ENCODE measurements at places on chromosomes 3 and 15.

DNA sequence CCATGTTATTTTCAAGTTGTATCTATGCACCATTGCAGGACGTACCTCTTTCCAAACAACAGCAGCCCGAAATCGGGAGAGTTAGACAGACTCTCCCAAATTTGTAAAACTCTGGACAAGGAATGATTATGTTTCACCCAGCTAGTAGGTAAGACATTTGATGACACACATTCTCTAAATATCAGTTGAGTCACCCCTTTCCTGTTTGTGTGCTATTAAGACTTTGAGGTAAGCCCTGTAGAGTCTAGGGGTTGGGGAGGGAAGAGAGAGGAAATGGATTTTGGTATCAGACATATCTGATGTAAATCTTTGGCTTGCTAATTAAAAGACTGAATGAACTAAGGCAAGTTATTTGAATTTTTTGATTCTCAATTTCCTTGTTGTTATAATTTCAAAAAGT is 999.0 kb downstream of the TUSC7 start:
- DNase-seq, result no peak

DNA sequence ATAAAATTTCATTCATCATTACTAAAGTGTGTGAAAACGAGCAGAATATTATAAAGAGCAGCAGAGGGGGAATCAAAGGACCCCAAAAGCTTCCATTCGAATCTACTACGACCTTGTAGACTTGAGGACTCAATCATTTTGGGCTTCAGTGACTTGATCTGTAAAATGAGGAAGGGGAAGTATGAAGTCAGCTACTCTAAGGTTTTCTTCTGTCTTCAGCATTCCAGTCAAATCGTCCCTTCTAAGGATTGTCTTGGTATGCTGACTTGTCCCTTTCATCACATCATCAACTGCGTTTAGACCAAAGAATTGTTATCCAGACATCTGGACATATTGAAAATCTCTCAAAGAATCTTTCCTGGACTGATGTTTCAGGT is 44.8 kb downstream of the PLD1 start:
- no peak for DNase-seq

GRCh38 chr3:25576831-25577454 is 87.8 kb downstream of the TOP2B start:
- DNase-seq, result no peak

DNA sequence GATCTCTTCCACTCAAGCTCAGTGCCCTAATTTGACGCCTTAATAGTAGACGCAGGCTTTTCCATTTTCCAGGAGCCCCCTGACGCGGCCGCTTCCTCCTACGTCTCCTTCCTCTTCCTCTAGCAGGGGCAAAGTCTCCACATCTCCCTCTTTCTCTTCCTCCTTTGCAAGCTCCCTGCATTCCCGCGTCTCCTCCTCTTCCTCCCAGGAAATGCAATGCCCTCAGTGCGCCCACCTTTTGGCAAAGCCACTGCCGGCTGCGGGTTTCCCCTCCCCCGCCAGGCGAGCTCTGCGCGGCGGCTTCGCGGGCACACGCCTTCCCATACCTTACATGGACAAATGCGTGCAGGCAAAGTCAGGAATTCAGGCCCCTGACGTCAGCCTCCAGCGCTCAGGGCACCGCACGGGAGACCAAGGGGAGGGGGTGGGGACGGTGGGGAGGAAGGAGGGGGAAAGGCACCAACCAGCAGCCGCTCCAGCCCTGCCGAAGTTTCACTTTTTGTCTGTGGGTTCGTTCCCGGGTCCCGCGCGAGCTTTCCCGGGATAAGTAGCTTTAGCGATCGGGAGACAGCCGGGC is 432 bp upstream of the LPP start:
- peak; percentile 40 for DNase-seq

DNA sequence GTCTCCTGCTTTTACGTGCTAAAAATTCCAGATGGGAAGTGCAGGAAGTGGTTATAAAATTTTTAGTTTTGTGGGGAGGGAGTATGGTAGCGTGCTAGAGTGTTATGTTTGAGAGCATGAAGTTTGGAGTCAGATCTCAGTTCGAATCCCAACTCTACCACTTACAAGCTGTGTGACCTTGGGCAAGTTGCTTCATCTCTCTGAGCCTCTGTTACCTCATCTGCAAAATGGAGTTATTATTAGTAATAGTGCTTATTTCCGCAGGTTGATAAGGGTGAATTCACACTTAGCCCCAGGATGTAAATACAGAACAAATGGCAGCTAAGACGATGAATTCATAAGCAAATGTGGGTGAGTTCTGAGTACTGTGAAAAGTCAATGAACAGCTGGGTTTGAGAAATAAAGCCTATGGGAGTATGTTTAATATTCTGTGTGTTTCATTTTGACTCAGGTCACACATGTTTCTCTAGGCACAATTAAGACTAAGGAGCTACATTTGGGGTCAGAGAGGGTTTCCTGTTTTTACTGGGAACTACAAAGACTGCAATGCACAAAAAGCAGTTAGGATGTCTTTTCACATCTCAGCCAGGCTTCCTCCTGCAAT is 73.1 kb upstream of the FEZF2 start:
- no peak for DNase-seq

DNA sequence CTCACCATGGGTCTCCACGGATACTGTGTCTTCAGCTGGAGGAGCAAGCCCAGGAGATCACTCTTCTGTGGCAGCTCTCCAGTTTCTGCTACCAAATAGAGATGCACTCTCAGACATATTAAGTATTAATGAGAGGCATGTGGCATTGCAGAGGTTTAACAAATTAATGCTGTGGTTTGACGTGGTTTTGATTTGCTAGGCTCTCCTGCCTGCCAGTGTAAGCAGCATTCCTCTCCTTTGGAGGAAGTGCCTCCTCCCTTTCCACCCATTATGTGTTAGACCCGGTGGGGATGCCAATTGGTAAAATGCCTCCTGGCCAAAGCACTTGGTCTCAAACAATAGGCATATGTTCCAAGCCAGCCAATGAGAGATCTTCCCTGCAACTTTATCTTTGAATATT is 124.8 kb downstream of the MYLK start:
- DNase-seq, result no peak

DNA sequence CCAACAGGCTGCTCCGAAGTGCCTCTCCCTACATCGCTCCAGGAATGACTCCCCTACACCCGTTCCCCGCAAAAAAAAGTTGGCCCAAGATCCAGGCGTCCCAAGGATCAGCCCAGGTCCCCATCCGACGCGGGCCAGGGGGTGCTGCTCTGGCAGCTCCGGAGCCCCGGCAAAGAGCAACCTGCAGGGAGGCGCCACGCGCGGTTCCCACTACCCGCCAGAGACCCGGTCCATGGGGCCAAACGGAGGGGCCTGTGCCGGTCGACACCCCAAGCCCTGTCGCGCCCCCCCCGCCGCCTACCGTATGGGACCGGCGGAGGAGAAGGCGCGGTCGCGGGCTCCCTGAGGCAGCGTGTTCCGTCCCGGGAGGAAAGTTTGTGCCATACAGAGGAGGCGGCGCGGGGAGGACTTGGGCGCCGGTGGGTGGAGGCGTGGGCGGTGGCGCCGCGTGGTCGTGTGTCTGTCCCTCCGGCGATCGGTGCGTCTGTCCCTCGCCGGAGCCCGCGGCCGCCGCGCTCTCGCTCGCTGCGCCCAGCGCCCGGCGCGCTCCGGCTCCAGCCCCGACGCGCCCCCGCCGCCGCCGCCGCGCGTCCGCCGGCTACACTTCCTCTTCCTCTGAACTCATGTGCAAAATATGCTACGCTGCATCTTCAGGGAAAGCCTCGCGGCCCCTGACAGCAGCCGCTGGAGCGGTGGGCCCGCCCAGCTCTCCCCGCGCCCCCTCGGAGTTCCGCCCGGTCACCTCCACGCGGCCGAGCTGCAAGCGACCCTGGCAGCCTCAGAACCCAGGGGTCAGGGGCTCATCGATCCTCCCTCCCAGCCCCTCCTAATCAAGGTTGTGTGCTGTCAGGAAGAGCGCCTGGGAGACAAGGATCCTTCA is at the start of gene RFTN1:
Gene RFTN1 (minus strand): TSS at position 559 of the 880 bp plus-strand sequence. CDS start 19,830 bp downstream, outside the sequence.
- peak; percentile 56 for DNase-seq

DNA sequence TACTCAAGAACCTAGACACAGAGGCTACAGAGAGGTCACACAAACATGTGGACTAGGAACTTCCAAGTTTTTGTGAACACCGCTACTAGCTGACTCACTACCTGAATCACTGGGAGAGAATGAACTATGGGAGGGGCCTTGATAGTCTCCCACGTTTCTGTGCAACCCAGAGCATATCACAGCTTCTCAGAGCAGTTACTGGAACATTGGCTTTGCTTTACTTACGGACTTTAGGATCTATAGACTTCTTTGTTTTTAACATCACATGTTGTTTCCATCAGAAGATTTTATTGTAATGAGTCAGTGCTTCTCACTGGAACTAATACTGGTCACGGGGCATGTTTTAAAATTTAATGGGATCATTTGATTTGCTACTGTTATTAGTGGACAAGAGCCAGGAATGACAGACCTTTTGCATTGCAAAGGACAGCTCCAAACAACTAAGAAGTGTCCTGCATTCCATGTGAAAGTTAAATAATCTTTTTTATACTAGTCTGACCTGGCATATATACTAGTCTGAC is 35.6 kb downstream of the RTP4 start:
- no peak for DNase-seq

DNA sequence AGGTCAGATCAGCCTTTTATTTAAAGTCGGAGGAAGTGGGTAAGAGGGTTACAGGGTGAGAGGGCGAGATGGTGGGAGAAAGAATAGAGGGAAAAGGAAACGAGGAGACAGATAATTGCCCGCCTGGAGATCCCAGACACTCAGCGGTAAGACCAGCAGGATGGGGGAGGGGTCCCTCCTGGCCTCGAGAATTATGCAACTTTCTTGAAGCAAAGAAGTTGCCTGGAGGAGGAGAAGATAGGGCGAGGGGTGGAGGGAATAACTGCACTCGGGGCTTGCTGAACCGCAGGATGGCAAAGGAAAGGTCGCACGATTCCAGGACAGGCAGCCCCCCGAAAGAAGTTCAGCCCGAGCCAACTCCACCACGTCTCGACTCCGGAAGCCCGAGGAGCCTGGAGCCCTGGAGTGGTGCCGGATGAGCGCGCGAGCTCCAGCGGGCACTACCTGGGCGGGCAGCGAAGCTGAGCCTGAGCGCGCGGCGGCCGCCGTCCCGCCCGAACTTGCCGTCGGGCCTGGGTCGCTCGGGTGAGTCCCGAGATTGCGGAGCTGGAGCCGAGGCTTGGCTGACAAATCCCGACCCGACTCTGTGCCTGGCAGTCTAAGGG is 402 bp downstream of the WWTR1 start:
- DNase-seq, result no peak

- DNase-seq, result no peak
Observed at GRCh38 chr3:108406063-108406660, 104.2 kb downstream of the MYH15 start.

- no peak for DNase-seq
Observed at GRCh38 chr15:92749216-92749615, 93.6 kb upstream of the FAM174B start.

- no peak for DNase-seq
Observed at GRCh38 chr15:92936693-92937092, 36.6 kb downstream of the CHD2 start.

GRCh38 chr3:179881791-179882190 is 154.9 kb downstream of the PEX5L start:
- no peak for DNase-seq

- DNase-seq, result no peak
Observed at GRCh38 chr3:144051211-144051610, 79.6 kb downstream of the DIPK2A start.

DNA sequence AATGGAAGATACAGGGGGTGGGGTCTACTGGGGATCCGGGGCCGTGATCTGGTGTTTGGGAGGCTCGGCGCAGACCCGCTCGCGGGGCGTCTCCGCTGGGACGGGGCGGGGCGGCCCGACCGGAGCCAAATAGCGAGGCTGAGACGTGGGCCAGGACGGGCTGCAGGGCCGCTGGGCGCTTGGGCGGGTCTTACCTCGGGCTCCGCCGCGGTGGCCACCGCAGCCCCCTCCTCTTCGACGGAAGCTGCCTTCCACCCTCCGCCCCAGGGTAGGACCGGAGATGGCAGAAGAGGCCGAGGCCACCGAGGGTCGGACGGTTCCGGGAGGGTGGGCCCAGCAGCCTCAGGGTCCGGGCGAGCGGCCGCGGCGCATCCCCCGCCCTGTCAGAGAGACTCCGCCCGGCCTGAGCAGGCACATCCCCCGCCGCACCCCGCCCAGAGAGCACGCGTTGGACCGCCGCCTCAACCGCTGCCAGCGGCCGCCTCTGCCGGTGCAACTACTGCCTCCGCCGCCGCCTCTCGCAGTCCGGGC is 399 bp downstream of the MYO9A start:
- peak; percentile 69 for DNase-seq

GRCh38 chr15:38609097-38609738 is 44.6 kb upstream of the RASGRP1 start:
- no peak for DNase-seq

DNA sequence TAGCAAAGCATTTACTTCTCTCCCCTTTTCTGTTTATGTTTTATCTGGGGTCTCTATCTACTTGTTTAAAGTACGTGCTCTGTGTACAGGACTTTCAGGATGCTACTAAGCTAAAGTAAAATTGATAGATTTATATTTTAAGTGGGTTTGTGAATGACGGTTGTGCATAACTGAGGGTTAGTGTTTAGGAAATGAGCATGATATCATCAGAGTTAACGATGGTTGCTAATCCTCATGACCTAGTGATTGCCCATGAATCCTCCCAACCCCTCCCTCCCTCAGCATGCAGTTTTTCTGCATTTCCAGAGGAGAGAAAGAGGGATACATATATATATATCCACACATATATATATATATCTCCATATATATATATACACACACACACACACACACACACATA is 957.2 kb downstream of the TUSC7 start:
- DNase-seq, result no peak

GRCh38 chr3:122536632-122537001 is 21.9 kb upstream of the KPNA1 start:
- no peak for DNase-seq

GRCh38 chr3:44232407-44232806 is 9.3 kb upstream of the TOPAZ1 start:
- DNase-seq, result no peak

DNA sequence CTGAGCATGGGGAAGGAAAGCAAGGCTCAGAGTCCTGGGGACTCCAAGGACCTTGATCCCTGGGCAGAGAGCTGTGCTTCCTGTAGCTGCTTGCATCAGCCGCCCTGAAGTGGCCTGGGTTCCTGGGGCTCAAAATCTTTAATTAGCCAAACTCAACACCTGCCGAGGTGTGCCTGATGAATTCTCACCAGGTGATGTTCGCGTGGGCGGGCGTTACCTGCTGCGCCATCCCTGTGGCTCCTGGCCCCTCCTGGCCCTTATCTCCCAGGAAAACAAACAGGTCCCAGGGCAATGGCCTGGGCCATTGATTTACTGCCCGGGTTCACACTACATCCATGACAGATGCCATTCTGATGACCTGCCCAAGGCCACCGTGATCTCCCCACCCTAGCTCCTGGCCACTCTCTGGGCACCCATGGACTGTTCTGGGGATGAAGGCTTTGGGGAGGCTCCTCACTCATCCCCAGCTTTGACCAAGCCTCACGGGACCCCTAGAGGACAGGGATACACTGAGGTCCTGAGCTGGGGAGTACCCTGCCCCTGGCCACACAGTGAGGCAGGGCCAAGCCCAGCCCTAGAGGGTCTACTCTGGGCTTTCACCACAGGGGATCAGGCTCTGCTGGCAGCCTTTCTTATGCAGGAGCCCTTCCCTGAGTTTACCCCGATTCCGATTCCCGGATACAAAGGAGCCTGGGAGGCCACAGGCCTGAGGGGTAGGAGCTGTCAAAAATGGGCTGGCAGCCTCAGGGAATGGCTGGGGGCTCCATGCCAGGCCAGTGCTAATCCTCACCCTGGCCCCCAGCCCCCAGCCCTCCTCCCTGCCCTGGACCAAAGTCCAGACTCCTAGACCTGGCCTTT is 5.7 kb downstream of the SLC38A3 start:
- no peak for DNase-seq

Measured in CD4-positive, alpha-beta T cell treated with Interferon alpha-2 for 1 hour (primary cell).